GM18507 (cell line): ENCODE measurements at places on chromosomes 16 and 17.
A peak's percentile ranks its signal among the peaks of the same experiment; 100 is the strongest.

DNA sequence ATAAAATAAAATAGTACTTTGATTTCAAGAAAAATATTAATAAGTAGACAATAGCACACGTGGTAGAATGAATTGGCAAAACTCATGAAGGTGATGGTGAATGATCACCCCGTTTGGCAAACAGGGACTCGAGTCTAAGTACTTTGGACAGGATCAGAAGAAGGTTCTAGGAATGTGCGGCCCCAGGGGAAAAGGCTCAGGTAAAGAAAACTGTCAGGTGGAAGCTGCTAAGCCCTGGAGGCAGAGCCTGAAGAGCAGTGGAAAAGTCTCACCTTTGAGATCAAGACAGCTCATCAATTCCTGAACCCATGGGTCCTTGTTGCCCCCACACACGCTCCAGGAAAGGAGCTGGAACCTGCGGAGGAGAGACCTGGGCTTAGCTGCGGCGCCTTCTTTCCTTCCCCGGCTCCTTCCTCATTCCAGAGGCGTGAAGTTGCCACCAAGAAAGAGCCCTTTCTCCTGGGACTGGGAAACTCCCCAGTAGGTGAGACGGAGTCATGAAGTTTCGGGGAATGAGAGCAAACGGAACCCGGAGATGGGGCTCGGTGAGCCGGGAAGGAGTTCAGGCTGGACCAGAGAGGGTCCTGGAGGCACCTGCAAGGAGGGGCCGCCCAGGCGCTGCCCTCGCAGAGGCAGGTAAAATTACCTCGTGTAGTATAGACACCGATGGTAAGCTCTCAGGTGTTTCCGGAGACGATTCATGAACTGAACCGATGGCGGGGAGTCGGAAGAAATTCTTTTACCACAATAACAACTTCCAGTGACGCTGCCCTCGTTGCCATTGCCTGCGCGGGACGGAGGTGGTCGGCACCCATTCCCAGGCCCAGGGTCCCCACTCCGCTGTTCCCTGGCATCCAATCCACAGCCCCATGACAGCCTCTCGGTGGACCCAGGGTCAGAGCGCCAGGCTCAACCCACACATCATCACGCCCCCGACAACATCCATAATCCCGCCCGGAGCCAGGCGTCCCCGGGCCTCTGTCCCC, 1.2 kb upstream of the ZMYND15 start:
- no peak for DNase-seq

DNA sequence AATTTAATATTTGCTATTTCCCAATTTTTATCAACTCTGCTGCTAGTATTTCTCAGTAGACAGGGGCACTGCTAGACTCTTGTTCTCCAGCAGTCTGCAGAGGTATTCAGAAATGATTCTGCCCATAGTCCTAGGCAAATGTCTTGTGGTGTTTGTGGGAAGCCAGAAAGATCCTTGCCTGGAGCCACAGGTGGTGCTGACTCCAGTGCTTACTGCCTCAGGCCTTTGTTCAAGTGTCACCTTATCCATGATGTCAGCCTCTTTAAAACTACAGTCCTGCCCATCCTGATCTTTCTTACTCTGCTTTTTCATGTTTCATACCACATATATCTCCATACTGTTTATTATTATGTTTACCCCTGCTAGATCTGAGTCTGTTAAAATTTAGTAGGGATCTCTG, 26.5 kb downstream of the ZSWIM7 start:
- DNase-seq = no peak

- DNase-seq = no peak
Measured at GRCh38 chr17:36936455-36937000, 747 bp upstream of the LHX1 start.

DNA sequence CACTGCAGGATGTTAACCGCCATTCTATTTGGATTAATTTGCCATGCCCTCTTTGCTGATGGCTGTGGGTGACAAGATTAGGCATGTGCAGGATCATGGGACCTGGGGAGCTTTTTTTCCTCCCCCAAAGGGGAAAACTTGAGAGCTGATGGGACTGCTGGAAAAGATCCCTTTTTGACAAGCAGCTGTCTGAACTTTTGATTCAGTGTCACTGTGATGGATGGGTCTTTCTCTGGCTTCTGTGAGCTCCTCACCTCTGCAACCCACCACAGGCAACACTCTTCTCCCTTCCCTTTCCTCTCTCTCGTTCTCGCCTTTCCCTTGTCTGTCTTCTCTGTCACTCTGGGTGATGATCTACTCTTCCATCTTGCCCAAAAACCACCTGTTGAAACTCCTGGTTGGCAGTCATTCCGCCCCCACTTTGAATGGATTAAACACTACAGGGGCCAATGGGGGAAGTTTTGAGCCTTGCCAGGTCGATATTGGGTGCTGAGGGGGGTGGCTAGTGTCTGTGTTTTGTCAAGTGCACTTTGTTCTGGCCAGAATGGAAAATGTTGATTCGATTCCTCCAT, 3.1 kb upstream of the CANT1 start:
- no peak for DNase-seq

- DNase-seq = no peak
Measured at GRCh38 chr17:50375858-50376538, 3.0 kb downstream of the EME1 start.

DNA sequence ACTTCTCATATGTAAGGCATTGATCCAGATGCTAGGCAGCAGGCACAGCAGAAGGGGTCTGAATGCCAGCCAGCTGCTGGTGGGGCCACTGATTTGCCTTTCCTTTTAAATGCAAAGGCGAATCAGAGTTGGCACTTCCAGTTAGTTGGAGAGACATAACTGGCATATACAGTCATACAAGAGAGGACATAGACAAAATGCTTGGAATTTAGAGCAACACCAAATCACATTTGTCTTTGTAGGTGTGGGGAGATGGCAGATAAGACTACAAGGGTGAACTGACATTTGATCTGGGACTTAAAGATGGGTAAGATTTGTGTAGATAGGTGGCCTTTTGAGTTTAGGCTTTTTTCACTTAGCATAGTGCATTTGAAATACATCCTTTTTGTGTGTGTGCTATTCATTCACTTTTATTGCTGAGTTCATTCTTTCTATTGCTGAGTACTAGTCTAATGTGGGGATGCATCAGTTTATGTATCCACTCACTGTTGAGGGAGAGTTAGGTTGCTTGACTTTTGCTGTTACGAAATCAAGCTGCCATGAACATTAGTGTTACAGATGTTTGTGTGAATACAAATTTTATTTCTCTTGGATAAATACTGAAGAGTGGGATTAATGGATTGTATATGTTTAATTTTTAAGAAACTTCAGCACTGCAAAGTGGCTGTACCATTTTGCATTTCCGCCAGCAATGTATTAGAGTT, 74.1 kb downstream of the SPECC1 start:
- no peak for DNase-seq

DNA sequence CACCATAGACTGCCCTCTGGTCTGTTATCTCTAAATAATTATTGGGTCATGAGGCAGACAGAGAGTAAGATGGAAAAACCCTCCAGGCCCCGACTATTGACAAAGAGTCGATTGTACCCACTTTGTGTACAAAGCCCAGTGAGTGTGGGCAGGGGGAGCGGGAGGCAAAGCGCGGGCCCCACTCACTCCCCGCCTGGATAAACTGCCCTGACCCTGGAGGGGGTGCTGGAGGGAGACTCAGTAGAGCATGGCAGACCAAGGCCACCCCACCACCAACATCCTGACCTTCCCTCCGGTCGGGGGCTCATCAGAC, 11.2 kb upstream of the CPSF4L start:
- no peak for DNase-seq

- DNase-seq = no peak
Measured at GRCh38 chr16:55695595-55695994, 39.8 kb downstream of the SLC6A2 start.

- peak; percentile 61 for DNase-seq
Measured at GRCh38 chr16:87636050-87636684, 33.9 kb downstream of the JPH3 start.

GRCh38 chr16:82094942-82095540, 60.0 kb downstream of the HSD17B2 start:
- no peak for DNase-seq

DNA sequence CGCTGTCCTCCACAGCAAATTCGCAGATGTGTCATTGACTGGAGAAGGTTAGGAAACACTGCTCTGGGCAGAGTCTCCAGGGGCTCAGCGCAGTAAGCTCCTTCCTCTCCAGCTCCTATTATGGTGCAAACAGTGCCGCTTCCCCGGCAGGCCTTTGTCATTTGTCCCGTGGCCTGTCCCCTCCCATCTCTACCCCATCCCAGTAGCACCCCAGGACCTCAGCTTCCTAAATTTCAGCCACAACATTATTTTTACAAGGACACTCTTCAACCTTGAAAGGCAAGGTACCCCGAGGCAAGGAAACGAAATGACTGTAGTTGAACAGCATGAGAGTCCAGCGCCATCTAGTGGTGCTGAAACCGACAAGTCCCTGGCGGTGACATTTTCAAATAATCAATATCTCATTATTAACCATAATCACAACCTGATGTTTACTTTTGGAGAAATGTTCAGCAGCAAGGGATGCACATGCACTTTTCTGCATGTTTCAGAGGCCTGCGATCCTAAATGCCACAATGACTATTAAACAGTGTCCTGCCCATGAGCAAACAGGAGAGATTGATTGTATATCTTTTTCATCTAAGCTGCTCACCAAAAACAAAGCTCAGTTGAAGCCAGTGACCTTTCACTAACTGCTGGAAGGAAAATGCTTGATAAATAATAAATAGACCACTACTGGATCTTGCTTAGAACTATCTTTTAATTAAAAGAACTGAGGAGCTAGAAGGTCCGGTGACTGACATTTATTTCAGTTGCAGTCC, 16.5 kb downstream of the MRPS23 start:
- peak; percentile 32 for DNase-seq
